ENCODE measurements at places on chromosomes 1 and 21. TPM values are rescaled to one million over a fixed set of nuclear protein-coding genes. Genes with fewer than 3 reads are reported as not detected.
A peak's percentile ranks its signal among the peaks of the same experiment; 100 is the strongest.

DNA sequence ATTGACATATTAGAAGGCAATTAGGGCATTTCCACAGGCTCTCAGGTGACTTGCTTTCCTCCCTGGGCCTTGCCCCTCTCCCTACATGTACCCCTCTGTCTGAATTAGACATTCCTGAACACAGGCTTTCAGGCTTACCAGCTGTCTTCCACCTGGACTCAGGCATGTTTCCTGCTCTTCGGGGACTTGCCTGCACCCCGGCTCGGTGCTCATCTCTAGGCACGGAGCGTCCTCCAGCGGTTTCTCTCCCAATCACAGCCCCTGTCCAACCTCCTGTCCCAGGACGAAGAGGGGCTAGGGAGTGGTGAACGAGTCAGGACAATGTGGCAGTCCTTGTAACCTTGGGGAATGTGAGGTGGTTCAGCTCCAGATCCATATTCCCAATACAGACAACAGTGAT is 4.2 kb downstream of the PROK1 start:
- no peak overlapping the region for H3K27ac ChIP-seq
- H3K36me3 ChIP-seq: no peaks in the 10 kb centered on the region
- peaks cover 43% of the 10 kb centered on the region for H3K27me3 ChIP-seq

GRCh38 chr1:100134872-100135271 is 1.9 kb downstream of the TRMT13 start:
- H3K4me3 ChIP-seq: peak overlapping the region; percentile 73
- DNase-seq: no peak
- H3K4me1 ChIP-seq: peaks cover 29% of the 10 kb centered on the region
- peak overlapping the region; percentile 44 for H3K27ac ChIP-seq
- peaks cover 7% of the 10 kb centered on the region for H3K36me3 ChIP-seq

GRCh38 chr1:230273141-230273710 is 152.9 kb downstream of the PGBD5 start:
- no peak overlapping the region for H3K27ac ChIP-seq
- peaks cover 5% of the 10 kb centered on the region for H3K36me3 ChIP-seq
- peaks cover 8% of the 10 kb centered on the region for H3K4me1 ChIP-seq
- H3K4me3 ChIP-seq: no peak overlapping the region
- H3K27me3 ChIP-seq: no peaks in the 10 kb centered on the region

- no peaks in the 10 kb centered on the region for H3K27me3 ChIP-seq
- no peaks in the 10 kb centered on the region for H3K36me3 ChIP-seq
- H3K4me3 ChIP-seq: no peak overlapping the region
- H3K27ac ChIP-seq: no peak overlapping the region
Measured at GRCh38 chr1:121587777-121588176, 403.0 kb downstream of the SRGAP2C start.

DNA sequence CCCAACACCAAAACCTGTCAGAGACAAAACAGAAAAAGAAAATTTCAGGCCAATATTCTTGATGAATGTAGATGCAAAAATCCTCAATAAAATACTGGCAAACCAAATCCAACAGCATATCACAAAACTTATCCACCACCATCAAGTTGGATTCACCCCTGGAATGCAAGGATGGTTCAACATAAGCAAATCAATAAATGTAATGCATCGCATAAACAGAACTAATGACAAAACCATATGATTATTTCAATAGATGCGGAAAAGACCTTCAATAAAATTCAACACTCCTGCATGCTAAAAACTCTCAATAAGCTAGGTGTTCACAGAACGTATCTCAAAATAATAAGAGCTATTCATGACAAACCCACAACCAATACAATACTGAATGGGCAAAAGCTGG is 3.8 kb upstream of the OR2L5 start:
- no peak overlapping the region for H3K27ac ChIP-seq
- no peaks in the 10 kb centered on the region for H3K36me3 ChIP-seq
- H3K27me3 ChIP-seq: no peaks in the 10 kb centered on the region
- H3K4me1 ChIP-seq: no peaks in the 10 kb centered on the region

DNA sequence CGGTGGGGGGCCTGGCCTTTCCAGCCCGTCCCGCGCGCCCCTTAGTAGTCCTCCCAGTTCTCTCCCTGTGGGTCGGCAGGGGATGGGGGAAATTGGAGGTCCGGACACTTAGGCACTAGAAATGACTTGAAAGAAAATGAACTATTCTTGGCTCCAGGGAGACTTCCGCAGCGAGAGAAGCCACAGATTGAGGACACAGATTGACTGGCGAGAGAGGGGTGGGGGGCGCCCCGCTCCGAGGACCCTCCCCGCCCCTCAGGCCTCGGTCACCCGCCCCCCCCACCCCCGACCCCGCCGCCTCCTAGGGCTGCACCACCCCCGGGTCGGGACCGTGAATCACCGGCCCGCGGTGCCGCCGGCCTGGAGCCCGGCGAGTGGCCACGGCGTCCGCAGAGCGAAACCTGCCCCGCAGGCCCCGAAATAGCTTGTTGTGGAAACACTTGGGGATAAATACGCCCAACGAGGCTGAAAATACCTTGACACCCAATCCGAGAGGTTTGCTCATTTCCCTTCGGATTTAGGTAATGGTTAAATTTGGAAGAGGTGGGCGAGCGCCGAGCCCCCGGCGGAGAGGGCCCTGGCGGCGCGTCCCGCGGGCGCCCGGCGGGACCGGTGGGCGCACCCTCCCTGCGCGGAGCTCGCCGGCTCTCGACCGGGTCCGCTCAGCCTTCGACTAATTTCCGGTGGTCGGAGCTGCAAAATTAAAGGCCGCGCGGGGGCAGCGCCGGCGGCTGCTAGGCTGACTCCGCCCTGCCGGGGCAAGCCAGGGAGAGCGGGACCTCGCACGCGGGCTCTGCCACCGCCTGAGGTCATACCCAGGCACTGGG is at the start of gene GFI1:
Gene GFI1 (minus strand): TSS at position 675 of the 827 bp plus-strand sequence. CDS start 3,438 bp downstream, outside the sequence.
- H3K36me3 ChIP-seq: no peaks in the 10 kb centered on the region
- peaks cover 90% of the 10 kb centered on the region for H3K27me3 ChIP-seq
- DNase-seq: no peak
- H3K4me1 ChIP-seq: peaks cover 15% of the 10 kb centered on the region
- peak within 1 kb of the TSS; percentile 85 for H3K4me3 ChIP-seq

GRCh38 chr1:172638885-172639831 is 19.7 kb upstream of the FASLG start:
- H3K4me1 ChIP-seq: no peaks in the 10 kb centered on the region
- H3K27me3 ChIP-seq: no peaks in the 10 kb centered on the region
- H3K27ac ChIP-seq: no peak overlapping the region
- H3K4me3 ChIP-seq: no peak overlapping the region

DNA sequence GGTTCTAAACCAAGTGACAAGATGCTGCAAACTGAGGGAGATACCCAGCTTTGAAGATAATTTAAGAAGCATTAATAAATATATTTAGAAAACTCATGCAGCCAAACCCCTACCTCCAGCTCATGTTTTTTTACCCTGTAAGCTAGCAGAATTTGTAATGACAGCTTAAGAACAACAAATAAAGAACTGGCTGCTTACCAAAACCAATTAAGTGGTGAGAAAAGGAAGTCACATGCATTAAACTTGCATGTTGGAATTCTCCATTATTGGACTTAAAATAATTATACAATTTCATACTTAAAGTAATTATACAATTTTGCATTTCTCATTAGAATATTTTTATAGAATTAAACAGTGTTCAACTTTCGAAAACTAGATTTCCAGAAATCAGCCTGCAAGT is 75.6 kb upstream of the CNIH3 start:
- no peak overlapping the region for H3K27ac ChIP-seq
- DNase-seq: no peak
- H3K27me3 ChIP-seq: peaks cover 7% of the 10 kb centered on the region
- H3K4me1 ChIP-seq: peaks cover 21% of the 10 kb centered on the region
- no peak overlapping the region for H3K4me3 ChIP-seq
- H3K36me3 ChIP-seq: no peaks in the 10 kb centered on the region

- peaks cover 3% of the 10 kb centered on the region for H3K36me3 ChIP-seq
- no peak overlapping the region for H3K4me3 ChIP-seq
- H3K4me1 ChIP-seq: peaks cover 18% of the 10 kb centered on the region
- no peak for DNase-seq
Measured at GRCh38 chr21:17451364-17451891, 61.4 kb upstream of the CXADR start.

- DNase-seq: no peak
- H3K4me1 ChIP-seq: peaks cover 34% of the 10 kb centered on the region
- H3K36me3 ChIP-seq: peaks cover 6% of the 10 kb centered on the region
- no peak overlapping the region for H3K27ac ChIP-seq
- no peak overlapping the region for H3K4me3 ChIP-seq
- H3K27me3 ChIP-seq: peaks cover 2% of the 10 kb centered on the region
Measured at GRCh38 chr1:56472860-56473259, 106.5 kb downstream of the PLPP3 start.

The RPTN gene
- total RNA-seq: 0.34 TPM

The PDZK1IP1 gene
- total RNA-seq: not detected

DNA sequence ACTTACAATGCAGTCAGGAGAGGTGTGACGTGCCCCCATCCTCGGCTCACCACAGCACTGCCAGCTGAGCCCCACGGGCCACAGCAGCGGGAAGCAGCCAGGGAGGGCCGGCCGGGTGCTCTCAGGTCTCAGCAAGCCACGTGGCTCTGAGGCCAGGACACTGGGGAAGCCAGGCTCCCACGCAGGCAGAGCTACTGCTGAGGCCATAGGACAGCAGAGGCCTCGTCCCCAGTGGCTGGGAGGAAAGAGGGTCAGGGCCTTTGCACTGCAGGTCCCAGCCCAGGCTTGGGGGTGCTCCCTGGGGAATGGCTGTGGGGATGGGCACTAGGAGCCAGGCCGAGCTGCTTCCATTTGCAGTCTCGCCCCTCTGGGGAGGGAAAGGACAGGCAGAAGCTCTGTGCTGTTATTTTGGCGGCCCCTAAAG is 5.8 kb downstream of the LRRC47 start:
- no peak for DNase-seq
- no peak overlapping the region for H3K4me3 ChIP-seq
- no peak overlapping the region for H3K27ac ChIP-seq
- peaks cover under 1% of the 10 kb centered on the region for H3K36me3 ChIP-seq
- peaks cover 13% of the 10 kb centered on the region for H3K4me1 ChIP-seq

GRCh38 chr1:239952348-239953308 is 139.1 kb upstream of the FMN2 start:
- peaks cover 3% of the 10 kb centered on the region for H3K27me3 ChIP-seq
- H3K27ac ChIP-seq: no peak overlapping the region
- no peaks in the 10 kb centered on the region for H3K36me3 ChIP-seq
- H3K4me1 ChIP-seq: no peaks in the 10 kb centered on the region

GRCh38 chr1:9248341-9249262 is 14.0 kb downstream of the H6PD start:
- no peak overlapping the region for H3K4me3 ChIP-seq
- no peaks in the 10 kb centered on the region for H3K36me3 ChIP-seq
- H3K4me1 ChIP-seq: peaks cover 18% of the 10 kb centered on the region
- DNase-seq: no peak
- peak overlapping the region; percentile 22 for H3K27ac ChIP-seq

DNA sequence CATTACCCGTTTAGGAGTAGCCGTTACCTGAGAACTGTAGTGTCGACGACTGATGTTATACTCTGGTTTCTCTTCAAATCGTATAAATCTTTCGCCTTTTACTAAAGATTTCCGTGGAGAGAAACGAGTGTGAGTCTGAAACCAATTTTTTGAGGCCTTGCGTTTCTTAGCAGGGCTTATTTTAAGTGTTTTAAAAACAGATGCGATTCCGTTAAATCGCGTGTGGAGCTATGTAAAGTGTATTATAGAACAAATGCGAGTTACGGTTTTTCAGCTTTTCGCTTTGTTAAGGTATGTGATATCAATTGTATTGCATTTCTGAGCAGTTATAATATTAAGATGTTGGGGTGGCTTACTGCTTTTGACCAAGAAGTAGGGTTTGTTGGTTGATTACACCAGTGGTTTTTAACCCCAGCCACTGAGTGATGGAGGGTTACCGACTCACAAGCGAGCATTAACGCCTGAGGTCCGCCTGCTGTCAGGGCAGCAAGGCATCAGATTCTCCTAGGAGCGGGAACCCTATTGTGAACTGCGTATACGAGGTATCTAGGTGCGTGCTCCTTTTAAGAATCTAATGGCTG is 18.0 kb downstream of the KIAA2013 start:
- peaks cover 20% of the 10 kb centered on the region for H3K4me1 ChIP-seq
- DNase-seq: no peak
- no peaks in the 10 kb centered on the region for H3K36me3 ChIP-seq

GRCh38 chr1:117814856-117815797 is 114.3 kb downstream of the GDAP2 start:
- no peak overlapping the region for H3K4me3 ChIP-seq
- no peak overlapping the region for H3K27ac ChIP-seq
- peaks cover 25% of the 10 kb centered on the region for H3K4me1 ChIP-seq

The ERRFI1 gene
- total RNA-seq: 104 TPM

DNA sequence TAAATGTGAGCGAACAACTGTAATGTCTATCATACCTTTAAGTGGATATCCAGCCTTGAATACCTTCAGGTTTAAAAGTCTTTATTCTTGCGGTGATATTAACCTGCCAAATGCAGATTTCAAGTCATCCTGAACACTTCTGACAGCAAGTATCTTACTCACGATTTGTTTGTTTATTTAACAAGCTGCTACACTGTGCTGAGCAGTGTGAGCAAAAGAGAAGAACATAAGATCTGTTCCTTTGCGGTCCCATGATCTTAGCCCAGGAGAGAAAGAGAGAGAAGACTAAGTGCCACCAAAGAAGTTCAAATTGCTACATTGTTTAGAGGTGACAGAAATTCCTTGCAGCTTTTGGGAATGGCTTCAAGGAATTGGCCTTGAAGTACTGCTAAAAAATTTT is 9.5 kb upstream of the IL24 start:
- no peak overlapping the region for H3K4me3 ChIP-seq
- peaks cover 19% of the 10 kb centered on the region for H3K27me3 ChIP-seq
- H3K36me3 ChIP-seq: no peaks in the 10 kb centered on the region
- H3K4me1 ChIP-seq: peaks cover 5% of the 10 kb centered on the region
- H3K27ac ChIP-seq: no peak overlapping the region

DNA sequence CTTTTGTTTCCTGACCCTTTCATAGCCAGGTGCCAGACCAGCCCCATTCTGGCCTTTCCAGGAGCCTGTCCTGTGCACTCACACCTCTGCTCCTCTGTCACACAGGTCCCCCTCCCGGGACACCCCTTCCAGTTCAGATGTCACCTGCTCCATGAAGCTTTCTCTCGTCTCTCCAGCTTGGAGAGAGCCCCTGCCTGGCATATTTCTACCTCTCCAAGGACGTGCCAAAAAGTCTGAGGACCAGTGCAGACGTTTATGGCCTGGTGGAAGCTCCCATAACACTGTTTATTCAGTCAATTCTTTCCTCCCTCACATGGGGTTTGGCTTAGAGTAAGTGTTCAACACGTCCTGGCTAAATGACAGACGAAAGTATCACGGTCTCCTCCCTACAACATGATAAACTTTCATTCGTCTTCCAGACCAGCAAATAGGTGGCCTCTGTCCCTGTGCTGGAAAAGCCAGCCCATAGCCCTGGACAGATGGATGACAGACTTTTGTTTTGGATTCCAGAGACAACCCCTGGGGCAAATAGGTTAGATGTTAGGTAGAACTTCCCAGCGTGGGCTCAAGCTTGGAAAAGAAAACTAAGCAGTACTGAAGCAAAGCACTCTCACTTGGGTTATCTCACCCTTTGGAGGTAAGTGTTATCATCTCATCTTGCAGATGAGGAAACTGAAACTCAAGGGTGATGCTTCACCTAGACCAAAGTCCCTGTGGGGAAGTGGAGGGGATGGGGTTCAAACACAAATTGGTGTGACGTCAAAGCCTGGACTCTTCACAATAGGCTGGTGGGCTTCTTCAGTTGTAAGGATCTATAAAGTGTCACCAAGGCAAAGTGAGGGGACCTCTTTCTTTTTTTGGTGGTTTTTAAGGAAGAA is 52.9 kb upstream of the ECE1 start:
- peaks cover 38% of the 10 kb centered on the region for H3K4me1 ChIP-seq
- no peaks in the 10 kb centered on the region for H3K36me3 ChIP-seq
- H3K27me3 ChIP-seq: peaks cover 5% of the 10 kb centered on the region
- peak overlapping the region; percentile 70 for H3K27ac ChIP-seq
- DNase-seq: no peak

The ARTN gene
- total RNA-seq: 7.2 TPM
